ENCODE measurements at places on chromosomes 4 and X.

- DNase-seq = no peak
Observed at GRCh38 chr4:107071108-107071507, 35.0 kb upstream of the DKK2 start.

DNA sequence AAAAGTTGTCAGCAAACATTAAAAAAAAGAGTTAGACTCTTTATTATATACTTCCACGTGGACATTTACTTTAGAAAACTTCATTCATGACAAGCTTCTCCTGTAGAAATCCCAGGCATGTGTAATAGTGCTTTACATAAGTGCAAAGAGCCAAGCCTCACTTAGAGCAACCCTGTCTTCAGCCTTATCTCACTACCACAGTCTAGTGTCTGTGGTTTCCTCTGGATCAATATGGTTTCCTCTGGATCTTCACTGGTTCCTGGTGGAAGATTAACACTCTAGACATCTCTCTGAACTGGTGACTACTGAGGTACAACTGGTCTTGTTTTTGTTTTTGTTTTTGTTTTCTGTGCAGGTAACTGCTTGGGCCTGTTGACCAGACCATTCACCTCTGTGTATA, 18.4 kb upstream of the ARMCX5 start:
- no peak for DNase-seq

DNA sequence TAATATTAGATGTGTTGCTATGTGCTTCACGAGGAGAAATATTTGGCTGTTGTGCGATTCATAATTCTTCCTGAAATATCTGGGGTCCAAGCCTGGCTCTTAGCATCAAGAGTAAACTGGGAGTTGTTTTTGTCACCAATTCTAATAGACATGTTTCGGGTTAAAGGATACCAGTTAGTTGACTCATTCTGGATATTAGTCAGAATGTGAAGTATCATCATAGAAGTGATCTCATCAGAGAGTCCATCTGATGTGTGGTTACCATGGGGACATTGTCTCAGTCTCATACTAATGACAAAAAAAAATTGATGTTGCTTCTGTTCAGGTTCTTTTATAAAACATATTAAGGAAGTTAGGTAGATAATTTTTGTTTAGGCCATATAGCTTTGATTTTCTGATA, 57.2 kb upstream of the MTMR1 start:
- peak; percentile 83 for DNase-seq

DNA sequence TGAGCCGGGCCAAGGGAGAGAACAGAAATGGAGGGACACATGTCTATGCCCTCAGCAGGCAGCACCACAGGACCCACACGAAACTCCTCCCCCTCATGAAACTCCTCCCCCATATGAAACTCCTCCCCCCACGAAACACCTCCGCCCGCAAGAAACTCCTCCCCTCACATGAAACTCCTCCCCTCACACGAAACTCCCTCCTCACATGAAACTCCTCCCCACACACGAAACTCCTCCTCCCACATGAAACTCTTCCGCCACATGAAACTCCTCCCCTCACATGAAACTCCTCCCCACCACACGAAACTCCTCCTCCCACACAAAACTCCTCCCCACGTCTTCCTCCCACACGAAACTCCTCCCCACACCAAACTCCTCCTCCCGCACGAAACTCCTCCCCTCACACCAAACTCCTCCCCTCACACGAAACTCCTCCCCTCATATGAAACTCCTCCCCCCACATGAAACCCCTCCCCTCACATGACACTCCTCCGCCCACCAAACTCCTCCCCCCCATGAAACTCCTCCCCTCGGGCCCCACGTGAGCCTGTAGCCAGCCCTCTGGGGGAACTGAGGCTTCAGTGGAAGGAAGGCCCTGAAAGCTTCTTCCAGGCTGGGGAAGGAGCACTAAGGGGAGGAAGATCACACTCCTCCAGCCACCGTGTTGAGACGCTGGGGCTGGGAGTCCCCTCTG, 15.2 kb downstream of the ADRA2C start:
- peak; percentile 11 for DNase-seq

- no peak for DNase-seq
Observed at GRCh38 chrX:96081891-96082290, 602.8 kb upstream of the DIAPH2 start.

DNA sequence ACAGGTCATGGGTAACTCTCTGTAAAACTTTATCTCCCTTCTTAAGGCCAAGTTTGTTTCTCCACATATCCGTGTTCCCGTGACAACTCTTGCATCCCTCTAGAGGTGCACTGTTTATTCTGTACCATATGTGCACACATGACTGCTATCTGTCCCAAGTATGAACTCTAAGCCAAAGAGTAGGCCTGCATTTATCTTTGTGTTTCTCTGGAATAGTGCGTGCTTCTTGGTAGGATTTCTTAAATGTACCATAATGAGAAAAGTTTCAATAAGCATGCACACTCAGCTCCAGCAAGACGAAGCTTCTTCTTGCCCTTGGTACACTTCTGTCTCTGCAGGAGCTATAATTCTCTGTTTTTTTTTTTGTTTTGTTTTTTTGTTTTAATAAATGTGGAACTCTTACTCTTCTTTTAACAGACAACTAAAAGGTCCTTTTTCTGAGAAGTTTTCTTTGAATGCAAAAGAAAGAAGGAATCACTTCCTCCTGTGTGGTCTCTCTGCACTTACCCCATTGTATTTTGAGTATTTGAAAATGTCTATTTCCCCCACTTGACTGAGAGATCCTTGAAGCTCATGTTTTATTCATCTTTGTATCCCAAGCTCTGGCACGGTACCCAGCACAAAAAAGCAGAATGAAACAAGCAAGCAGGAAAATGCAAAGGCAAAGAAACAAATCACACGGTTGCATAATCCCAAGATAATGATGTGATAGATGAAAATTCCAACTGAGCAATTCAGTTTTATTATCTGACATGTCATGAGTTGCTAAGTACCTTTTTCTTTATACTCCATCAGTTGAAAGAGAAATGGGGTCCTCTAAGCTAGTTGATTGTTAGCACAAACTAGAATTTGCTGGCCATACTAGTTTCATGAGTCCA, 521.9 kb upstream of the BOD1L1 start:
- DNase-seq = peak; percentile 4

- no peak for DNase-seq
Observed at GRCh38 chr4:176036585-176037205, 28.9 kb upstream of the WDR17 start.

DNA sequence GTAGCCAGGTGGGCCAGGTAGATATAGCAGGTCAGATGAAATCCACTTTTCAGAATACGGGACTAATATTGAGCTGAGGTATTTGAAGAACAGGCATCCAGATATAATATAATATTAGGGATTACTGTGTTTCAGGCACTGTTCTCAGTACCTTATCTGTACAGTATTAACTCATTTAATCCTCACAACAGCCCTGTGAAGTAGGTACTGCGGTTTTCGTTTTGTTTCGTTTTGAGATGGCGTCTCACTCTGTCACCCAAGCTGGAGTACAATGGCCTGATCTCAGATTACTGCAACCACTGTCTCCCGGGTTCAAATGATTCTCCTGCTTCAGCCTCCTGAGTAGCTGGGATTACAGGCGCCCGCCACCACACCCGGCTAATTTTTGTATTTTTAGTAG, 129.6 kb downstream of the IL1RAPL2 start:
- no peak for DNase-seq

GRCh38 chr4:59217910-59218631, 1982.1 kb upstream of the ADGRL3 start:
- DNase-seq = no peak

DNA sequence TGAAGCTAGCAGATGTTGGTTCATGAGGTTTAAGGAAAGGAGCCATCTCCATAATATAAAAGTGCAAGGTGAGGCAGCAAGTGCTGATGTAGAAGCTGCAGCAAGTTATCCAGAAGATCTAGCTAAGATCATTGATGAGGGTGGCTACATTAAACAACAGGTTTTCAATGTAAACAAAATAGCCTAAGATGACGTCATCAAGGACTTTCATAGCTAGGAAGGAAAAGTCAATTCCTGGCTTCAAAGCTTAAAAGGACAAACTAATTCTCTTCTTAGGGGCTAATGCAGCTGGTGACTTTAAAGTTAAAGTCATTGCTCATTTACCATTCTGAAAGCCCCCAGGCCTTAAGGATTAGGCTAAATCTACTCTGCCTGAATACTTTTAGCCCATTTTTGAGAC, 141.9 kb downstream of the MID1IP1 start:
- no peak for DNase-seq

DNA sequence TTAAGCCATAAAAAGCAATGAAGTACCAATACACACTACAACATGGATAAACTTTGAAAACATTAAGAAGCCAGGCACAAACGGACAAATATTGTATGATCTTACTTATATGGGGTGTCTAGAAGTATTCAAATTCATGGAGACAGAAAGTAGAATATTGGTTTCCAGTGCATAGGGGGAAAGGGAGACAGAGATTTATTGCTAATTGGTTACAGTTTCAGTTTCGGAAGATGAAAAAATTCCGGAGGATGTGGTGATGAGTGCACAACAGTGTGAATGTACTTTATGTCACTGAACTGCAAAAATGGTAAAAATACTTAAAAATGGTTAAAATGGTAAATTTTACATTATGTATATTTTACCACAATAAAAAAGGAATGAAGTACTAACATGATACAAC, 5.1 kb upstream of the PRDX4 start:
- no peak for DNase-seq

GRCh38 chr4:152104901-152105357, 344.1 kb upstream of the GATB start:
- no peak for DNase-seq

GRCh38 chrX:122626871-122627270, 557.2 kb upstream of the GRIA3 start:
- DNase-seq = peak; percentile 58

DNA sequence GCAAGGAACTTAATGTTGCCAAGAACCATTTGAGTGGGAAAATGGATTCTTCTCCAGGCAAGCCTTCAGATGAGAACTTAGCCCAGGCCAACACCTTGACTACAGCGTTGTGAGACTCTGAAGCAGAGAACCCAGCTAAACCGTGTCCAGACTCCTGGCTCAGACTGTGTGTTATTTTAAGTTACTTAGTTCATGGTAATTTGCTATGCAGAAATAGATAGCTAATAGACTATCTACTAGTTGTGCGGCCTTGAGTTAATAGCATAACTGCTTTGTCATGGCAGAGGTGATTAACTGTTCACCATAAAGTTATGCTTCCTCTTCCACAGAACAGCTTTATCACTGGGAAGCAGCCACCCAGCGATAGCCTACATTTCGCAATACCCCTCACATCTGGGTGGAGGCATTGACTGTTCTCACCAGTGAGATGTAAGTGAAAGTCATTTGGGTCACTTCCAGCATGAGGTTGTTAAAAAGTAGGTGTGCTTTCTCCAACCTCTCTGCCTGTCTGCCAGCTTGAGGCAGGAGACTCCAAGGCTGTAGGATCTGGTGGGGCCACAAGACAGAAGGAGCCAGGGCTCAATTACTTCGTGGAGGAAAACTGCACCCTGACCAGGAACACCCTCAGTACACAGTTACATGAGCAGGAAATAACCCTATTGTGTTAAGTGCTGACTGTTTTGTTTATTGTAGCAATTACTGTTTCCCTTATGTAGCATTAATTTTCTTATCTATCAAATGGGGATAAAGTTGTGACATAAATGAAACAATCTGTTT, 94.2 kb downstream of the GPAT3 start:
- peak; percentile 79 for DNase-seq

DNA sequence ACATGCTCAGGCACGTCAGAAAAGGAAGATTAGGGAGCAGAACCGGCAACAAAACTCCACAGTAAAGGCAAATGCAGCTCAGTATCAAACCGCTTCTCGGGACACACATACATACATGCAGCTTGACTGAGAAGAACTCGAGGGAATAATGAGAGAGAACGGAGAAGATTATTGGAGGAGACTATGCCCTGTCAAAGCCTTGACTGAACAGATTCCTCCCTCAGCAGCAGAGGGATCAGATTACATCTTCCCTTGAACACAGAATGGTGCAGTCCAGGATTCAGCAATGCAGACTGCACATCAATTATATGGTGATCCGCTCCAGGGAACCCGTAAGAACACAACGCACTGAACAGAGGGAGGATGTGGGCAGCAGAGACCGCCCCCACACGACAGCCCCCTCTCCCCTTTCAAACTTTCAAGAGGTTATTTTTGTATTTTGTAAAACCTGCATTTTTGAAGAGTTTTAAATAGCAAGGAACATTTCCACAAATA, 183.2 kb downstream of the FBXW7 start:
- peak; percentile 98 for DNase-seq

- no peak for DNase-seq
Observed at GRCh38 chrX:35741142-35741541, 57.0 kb upstream of the MAGEB16 start.

- DNase-seq = peak; percentile 56
Observed at GRCh38 chr4:16194214-16194613, 32.1 kb downstream of the TAPT1 start.

GRCh38 chrX:49262603-49263002, 1.9 kb downstream of the FOXP3 start:
- no peak for DNase-seq

DNA sequence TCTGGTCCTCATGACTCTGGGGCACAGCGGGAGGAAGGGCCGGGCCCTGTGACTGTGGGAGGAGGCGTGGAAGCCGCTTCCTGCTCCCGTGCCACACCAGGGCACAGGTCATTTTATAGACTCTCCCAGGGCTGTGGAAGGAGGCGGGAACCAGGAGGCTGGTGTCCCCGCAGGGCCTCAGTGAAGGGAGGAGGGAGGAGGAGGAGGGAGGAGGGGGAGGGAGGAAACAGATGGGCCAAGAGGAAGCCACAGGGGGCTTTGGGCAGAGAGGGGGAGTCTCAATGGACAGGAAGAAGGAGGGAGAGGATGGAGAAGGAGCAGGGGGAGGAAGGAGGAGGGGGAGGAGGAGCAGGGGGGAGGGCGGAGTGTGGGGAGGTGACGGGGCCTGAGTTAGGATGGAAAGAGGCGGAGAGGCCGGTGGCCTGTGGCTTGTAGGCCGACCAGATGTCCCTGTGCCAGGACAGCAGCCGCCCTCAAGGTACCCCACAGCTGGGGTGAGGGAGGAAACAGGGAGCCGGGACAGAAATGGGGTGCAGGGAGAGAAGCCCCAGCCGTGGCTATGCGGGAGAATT, 6.2 kb upstream of the PLCXD1 start:
- DNase-seq = no peak

- no peak for DNase-seq
Observed at GRCh38 chr4:78150543-78150864, 93.4 kb downstream of the FRAS1 start.

- DNase-seq = peak; percentile 1
Observed at GRCh38 chr4:90951037-90951436, 823.8 kb downstream of the CCSER1 start.

- DNase-seq = peak; percentile 28
Observed at GRCh38 chr4:75289914-75290582, 224.2 kb downstream of the RCHY1 start.
